ENCODE measurements at places on chromosomes 6 and 20.

- no peak for DNase-seq
Measured at GRCh38 chr6:166242888-166243287, 65.3 kb downstream of the PRR18 start.

GRCh38 chr6:89454300-89454699 lies 21.3 kb downstream of the ANKRD6 start:
- DNase-seq, result no peak

- DNase-seq, result no peak
Measured at GRCh38 chr6:42599558-42599957, 35.7 kb downstream of the UBR2 start.

DNA sequence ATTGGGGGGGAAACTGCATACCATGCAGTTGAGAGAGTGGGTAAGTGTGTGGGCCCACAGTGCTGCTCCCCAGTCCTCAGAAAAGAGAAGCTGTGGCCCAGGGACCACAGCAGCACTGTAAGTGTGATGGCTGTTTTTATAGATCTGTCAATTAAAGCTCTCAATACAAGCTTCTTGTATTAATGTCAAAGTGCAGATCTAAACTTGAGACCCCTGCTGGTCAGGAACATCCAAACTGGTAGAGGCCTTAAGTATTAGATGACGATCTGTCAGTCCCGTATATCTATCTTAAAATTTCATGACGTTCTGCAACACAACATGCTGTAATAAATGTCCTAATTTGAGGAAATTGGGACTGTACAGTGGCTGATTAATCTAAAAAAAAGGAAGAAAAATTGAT lies 74.8 kb downstream of the TULP4 start:
- DNase-seq, result no peak

GRCh38 chr6:27293436-27294098 lies 18.5 kb downstream of the POM121L2 start:
- no peak for DNase-seq

DNA sequence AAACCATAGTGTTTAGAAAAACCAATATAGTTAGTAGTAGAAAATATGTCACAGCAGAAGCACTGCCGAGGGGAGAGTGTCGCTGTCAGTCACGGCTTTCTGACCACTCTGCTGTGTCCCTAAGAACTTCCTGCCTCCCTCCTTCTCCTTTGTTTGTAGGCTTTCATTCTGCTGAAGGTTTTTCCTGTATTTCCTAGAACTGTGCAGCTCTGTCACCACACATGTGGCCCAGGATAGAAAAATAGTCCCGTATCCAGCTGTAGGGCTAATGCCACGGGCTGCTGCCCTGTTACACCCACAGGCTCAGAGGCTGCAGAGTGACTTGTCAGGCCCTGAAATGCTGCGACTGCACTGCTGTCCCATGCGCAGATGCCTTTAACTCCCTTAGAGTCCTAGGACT lies 52.6 kb upstream of the SYNJ2 start:
- DNase-seq, result no peak

- DNase-seq, result no peak
Measured at GRCh38 chr6:147133669-147134068, 70.5 kb upstream of the STXBP5 start.

- DNase-seq, result no peak
Measured at GRCh38 chr6:349491-349921, 42.0 kb upstream of the IRF4 start.

GRCh38 chr6:3876866-3877265 lies 27.7 kb downstream of the FAM50B start:
- no peak for DNase-seq

DNA sequence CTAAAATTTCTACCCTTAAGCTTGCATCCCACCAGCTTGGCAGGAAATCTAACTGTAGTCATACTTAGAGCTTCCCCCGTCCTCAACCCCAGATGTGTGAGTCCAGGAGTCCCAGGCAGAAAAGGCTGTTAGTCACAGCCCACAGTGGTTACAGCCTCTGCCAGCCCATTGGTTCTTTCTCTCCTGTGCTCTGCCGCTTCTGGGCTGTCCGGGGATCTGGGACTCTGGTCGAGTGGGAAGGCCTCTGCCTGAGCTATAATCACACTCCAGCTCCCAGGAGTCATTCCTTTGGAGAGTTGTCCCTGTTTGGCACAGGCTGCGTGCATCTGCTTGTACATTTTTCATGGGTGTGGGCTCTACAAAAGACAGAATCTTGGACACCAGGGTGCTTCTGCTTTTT lies 45.6 kb upstream of the FYN start:
- DNase-seq, result no peak

DNA sequence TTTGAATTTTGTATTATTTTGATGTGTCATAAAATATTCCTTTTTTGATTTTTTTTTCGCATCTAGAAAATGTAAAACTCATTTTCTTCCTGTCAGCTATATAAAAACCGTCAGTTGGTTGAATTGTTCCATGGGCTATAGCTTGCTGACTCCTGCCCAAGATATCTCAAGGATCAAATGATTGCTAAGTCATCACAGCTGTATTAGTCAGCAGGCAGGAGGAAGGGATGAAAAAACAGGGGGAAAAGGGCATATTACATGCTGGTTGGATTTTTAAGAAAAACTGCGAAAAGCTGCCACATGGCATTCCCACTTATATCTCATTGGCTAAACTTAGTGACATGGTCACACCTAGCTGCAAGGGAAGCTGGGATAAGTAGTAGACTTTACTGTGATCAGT lies 569.9 kb downstream of the BCKDHB start:
- no peak for DNase-seq

GRCh38 chr20:40471261-40471629 lies 217.8 kb downstream of the MAFB start:
- DNase-seq, result no peak

DNA sequence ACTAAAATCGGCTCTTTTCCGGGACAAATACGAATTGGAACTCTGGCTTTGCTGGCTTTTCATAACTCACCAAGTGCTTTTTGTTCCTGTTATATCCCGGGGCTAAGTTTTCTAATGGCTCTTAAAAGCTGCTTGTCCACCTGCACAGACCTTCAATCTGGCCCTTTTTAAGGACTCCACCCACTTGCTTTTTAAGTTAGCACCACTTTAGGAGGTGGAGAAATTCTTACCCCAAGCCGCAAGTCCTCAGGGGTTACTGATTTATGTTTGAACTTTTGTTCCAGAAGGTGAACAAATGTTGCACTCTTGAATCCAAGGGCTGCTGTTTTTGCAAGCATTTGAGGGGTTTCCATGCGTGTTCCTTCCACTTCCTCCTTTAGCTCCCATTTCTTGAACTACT lies 37.8 kb downstream of the FAM184A start:
- no peak for DNase-seq

DNA sequence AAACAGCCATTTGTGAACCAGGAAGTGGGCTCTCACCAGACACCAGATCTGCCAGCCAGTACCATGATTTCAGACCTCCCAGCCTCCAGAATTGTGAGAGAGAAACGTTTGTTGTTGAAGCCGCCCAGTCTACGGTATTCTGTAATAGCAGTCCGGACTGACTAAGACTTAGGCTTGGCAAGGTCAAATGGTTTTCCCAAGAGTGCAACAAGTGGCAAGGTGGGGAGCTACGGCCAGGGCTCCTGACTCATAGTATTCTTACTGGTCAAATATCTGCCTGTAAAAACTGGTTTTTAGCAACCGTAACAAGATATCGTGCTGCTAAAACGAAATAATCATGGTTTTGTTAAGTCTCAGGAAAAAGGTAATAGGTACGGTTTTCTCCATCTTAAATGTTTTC lies 37.8 kb downstream of the MCUR1 start:
- no peak for DNase-seq

DNA sequence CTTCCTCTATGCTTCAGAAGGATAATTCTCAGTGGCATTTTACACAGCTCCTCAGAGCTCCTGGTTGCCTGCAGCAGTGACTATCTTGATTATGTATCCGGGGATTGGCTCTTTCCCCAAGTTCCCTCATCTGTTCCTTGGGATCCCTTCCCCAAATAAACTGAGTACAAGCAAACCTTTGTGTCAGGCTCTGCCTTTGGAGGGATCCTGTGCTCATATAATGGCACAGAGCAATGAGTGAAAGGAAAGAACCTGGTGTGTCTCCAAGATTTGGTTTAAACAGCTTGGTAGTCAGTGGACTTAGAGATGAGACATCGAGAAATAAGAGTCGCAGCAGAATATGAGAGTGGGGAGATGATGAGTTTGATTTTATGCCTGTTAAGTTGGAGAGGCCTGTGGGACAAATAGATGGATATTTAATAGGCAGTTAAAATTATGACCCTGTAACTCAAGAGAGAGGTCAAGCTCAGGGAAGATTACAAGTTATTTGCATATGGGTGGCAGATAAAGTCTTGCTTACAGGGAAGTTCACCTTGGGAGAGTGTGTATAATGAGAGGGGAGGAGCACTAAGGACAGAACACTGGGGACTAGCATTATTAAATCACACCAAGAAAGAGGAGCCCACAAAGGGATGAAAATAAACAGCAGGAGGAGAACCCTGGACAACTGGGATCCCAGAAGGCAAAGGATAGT lies 44.1 kb upstream of the GCLC start:
- no peak for DNase-seq

- DNase-seq, result no peak
Measured at GRCh38 chr6:89295981-89296380, 19.1 kb downstream of the GABRR2 start.

DNA sequence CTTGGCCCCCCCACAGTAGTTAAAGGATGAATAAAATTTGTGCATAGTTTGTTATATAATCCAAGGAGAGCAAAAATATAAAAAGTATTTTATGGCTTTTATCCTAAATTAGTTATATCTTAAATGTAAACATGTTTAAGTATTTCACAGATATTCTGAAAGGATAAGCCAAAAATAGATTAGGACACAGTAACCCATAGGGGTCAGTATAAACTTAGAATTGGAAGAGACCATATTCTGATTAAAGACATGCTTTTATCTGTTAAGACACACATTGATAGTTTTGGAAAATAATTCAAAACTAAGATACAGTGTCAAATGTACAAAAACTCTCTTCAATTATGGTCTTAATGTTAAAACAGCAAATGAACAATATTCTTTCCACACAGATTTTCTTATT lies 4.5 kb upstream of the SERINC1 start:
- DNase-seq, result no peak

GRCh38 chr6:16802071-16802470 lies 40.8 kb upstream of the ATXN1 start:
- no peak for DNase-seq

DNA sequence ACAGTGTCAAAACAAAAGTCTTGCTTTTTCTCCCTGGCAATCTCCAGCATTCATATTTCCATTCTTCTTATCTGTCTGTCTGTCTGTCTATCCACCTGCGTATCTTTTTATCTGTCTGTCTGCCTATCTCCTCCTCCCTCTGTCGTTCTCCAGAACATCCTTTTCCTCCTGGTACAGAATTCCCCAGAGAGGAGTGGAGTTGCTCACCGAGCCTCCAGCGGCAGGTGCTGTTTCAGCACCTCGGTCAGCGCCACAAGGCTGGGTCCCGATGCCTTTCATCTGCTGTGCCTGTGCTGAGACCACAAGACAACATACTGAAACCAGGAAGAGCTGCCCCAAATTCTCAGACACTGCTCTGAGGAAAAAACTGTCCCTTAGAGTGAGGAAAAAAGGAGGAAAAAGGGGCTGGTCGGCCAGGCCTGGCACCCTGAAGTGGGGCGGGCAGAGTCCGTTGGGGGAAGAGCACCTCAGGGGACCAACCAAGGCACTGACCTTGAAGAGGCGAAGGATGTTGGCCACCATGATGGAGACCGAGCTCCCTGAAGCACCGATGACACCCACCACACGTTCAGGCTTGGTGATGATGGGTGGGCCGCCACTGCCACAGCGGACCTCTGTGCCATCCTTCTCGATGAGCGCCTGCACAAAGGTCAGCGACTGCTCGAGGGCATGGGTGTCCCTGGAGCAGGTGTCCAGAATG lies 13.3 kb downstream of the GRM4 start:
- no peak for DNase-seq

- DNase-seq, result no peak
Measured at GRCh38 chr6:62904687-62905086, 306.6 kb upstream of the FKBP1C start.

DNA sequence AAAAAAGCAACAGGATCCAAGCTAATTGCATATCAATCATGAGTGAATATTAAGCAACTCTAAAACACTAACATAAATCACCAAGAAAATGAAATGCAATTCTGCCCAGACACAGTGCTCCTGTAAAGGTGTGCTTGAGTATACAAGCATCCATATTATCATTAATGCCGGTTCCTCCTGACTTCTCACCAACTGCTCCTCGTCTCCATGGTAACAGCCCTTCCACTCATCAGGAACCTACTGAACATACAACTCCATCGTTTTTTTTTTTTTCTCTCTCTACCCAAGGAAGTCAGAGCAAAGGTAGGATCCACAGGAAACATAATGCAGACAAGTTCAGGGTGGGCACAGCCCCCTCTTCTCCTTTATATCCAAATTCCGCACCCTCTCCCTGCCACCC lies 12.4 kb downstream of the GABBR1 start:
- DNase-seq, result no peak

DNA sequence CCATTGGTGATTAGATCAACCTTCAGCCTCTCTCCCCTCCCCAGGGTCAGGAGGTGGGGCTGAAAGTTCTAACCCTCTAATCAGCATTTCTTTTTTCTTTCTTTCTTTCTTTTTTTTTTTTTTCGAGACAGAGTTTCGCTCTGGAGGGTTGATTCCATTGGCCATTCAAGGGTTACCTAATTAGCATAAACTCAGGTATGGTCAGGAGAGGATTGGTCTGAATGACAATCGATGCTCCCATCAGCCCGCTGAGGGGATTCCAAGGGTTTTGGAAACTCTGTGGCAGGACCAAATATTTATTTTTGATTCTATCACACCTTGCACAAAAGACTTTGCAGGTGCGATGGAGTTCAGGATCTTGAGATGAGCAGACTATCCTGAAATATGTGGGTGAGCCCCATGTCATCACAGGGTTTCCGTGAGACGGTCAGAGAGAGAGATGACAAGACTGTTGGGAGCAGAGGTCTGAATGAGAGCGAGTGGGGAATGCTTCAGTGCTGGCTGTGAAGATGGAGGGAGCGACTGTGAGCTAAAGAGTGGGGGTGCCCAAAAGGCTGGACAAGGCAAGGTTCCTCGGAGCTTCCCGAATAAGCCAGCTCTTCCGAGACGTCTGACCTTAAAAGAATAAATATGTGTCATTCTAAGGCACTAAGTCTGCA lies 107.1 kb downstream of the BMP7 start:
- no peak for DNase-seq

DNA sequence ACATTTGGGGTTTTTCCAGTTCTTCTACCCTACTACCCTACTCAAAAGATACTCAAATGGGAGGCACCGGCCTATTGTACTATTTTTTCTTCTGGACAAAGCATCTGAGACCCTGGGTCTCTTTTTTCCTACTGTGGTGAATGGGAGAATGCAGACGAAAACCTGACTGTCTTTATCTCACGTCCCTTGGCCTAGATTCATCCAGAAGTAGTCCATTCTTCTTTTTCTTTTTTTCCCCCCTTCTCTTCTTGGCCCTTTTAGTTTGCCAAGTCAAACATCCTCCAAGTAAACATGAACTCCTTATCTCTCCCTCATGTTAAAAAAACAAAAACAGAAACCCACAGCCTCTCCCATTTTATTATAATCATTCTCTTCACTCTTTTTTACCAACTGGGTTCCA lies 8.7 kb upstream of the ILRUN start:
- no peak for DNase-seq

Measured in stimulated activated CD8-positive, alpha-beta memory T cell treated with anti-CD3 and anti-CD28 coated beads, Interleukin-4, amount 100 ng/mL, for 4 hours (primary cell).